ENCODE measurements at places on chromosomes 3 and 15.

- no peak for DNase-seq
Observed at GRCh38 chr3:182486463-182486862, 306.8 kb upstream of the ATP11B start.

- DNase-seq, result no peak
Observed at GRCh38 chr3:152071924-152072323, 196.8 kb upstream of the MBNL1 start.

GRCh38 chr3:143098032-143098764 lies 21.4 kb upstream of the CHST2 start:
- no peak for DNase-seq

- no peak for DNase-seq
Observed at GRCh38 chr3:243356-243725, 46.8 kb downstream of the CHL1 start.

- DNase-seq, result no peak
Observed at GRCh38 chr15:48555241-48555881, 90.1 kb downstream of the FBN1 start.

DNA sequence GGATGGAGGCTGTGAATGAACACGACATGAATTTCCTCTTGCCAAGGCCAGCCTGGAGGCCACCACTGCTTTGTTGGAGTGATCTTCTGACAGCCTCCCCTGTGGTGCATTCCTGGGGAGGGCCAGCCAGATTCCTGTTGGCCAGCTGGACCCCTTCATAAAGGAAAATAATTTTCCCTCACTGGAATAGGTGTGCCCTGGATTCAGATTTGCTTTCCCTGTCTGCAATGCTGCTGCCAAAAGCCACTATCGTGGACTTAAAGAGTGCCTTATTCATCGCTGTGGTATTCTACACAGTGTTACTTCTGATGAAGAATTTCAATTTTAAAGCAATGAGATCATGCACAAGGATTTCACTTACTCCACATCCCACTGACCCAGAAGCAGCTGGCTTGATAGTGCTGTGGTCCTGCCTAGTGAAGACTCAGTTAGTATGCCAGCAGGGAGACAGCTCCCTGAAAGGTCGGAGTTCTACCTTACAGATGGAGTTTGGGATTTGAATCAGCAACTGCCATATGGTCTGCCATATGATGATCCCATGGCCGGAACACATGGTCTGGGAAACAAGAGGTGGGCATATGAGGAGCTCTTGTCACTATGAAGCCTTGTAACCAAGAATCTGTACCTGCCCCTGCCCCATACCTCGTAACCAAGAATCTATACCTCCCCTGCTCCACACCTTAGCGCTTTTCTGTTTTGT lies 145.2 kb downstream of the KLF13 start:
- DNase-seq, result peak; percentile 16

DNA sequence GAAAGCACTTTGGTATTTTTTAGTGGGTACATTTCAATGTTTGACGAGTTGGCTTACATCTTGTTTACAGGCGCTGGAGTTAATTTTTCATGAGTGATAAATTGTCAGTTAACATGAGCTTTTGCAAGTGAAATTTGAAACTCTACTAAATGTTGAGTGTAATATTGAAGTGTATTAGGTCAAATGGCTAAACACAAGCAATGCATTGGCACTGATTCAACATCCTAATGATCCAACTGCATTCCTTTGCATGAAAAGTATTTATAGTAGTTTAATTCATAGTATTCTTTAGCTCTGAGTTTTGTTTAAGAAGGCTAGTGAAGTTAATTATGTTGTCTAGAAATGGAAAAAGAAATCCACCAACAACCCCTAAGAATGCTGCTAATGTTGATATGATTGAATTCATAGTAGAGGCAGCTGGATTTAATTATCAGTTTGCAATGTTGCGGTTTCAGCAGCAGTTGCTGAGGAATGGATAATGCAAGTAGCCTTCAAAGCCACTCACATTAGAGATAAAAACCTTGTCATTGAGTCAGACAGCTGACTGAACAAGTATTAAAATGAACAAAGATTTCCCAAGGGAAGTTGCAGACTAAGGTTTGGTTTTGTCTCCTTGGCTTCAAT lies 245.6 kb upstream of the GOLIM4 start:
- no peak for DNase-seq

- no peak for DNase-seq
Observed at GRCh38 chr3:113079218-113079961, 88.6 kb downstream of the GTPBP8 start.

DNA sequence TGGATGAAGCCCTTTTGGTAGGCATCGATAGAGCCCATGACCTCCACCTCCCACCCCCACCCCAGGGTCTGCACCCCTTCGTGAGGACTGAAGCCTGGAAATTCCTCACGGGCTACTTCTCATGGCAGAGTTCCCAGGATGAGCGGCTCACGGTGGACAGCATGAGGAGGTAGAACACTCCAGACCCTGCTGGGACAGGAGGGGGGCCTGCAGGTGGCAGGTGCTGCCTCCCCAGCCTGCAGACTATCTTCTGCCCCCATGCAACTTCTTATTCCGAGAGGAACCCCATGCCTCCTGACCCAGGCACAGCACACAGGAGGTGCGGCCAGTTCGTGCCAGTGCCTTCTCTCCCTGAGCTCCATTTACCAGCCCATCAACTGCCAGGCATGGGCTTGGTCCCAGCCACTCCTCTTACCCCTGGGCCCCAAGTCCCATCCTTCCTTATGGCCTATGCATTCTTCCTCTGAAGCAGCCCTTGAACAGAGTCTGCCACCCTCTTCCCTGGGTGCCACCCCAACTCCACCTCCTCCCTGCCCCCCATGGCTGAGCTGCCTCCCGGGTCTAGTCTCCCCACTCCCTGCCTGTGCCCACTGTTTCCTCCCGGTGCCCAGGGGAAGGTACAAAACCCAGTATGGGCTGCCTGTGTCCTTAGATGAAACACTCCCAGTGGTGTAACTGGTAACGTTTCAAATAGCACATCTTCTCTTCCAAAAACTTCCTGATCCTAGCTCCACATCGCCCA lies 8.4 kb downstream of the TBC1D21 start:
- no peak for DNase-seq

- no peak for DNase-seq
Observed at GRCh38 chr3:130558366-130558765, 41.4 kb downstream of the COL6A6 start.

- no peak for DNase-seq
Observed at GRCh38 chr3:50436114-50436674, 67.2 kb downstream of the CACNA2D2 start.

- DNase-seq, result no peak
Observed at GRCh38 chr3:164550857-164551256, 527.4 kb downstream of the SI start.

DNA sequence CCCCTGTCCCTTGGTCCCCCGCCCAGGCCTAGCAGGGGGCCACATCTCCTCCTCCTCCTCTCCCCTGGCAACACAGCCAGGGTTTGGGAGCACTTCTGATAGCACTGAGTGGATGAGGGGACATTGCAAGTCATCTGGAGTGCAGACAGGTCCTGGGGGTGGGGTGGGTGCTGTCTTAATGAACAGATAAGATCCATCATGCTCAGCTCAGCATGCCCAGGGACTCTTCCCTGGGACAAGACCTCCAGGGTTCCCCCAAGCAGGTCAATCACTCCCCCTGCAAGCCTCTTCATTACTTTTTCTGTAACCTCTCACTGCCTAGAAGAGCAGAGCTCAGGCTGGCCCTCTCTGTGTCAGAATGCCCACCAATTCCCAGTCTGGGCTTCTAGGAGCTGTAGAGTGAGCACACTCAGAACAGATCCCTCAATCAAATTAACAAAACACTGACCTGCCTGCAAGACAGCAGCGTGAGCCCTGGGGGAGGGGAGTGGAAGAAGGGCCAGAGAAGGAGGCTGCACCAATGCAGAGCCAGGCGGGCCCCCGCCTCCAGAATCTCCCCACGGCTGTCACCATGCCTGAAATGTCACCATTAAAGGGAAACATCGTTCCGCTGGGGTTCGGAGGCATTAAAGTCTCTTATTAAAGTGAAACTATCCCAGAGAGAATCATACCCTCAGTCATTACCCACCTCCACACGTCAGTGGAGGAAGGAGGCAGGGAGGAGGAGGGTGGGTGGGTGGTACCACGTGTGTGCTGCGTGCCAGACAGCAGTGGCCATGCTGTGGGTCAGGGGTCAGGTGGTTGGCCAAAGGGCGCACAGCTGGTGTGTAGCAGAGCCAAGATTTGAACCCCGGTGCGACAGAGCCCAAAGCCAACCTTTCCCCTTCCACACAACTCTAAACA lies 114.7 kb upstream of the LINGO1 start:
- DNase-seq, result no peak

Data from suprapubic skin (tissue), 4 donors.